ENCODE measurements at places on chromosomes 1 and 21. TPM values are rescaled to one million over a fixed set of nuclear protein-coding genes. Genes with fewer than 3 reads are reported as not detected.

The IFI44 gene
- 13.1 TPM for total RNA-seq

The CD52 gene
- not detected for total RNA-seq

The SLAMF6 gene
- not detected for total RNA-seq

The MLLT11 gene
- 12.4 TPM for total RNA-seq

The SEMA4A gene
- 0.65 TPM for total RNA-seq

The FAM78B gene
- total RNA-seq = 0.57 TPM

The MYBPH gene
- total RNA-seq = not detected

The KLHL12 gene
- 24.5 TPM for total RNA-seq

The TTC24 gene
- total RNA-seq = not detected

The CATSPERE gene
- 4.9 TPM for total RNA-seq

The SLAMF7 gene
- not detected for total RNA-seq

The DLGAP3 gene
- total RNA-seq = not detected

The DNALI1 gene
- 2.3 TPM for total RNA-seq

The DBT gene
- total RNA-seq = 4.6 TPM

The LDLRAD1 gene
- total RNA-seq = not detected

The OR2L2 gene
- under 0.01 TPM for total RNA-seq

The LCE1F gene
- total RNA-seq = not detected

The TMEM200B gene
- total RNA-seq = 0.67 TPM

The DMBX1 gene
- total RNA-seq = not detected

The S100A7 gene
- total RNA-seq = not detected

The SEC16B gene
- total RNA-seq = 0.65 TPM

The FNDC5 gene
- 0.33 TPM for total RNA-seq

The RAB7B gene
- not detected for total RNA-seq

The RXFP4 gene
- total RNA-seq = not detected

The TLR5 gene
- total RNA-seq = under 0.01 TPM

The TMPRSS3 gene
- not detected for total RNA-seq

The TDRD10 gene
- total RNA-seq = 4.8 TPM

The SYCP1 gene
- total RNA-seq = not detected

The U2AF1 gene
- 56.7 TPM for total RNA-seq

The CFHR2 gene
- total RNA-seq = not detected

The LINGO4 gene
- total RNA-seq = not detected

The PCSK9 gene
- not detected for total RNA-seq

The CHD1L gene
- 32.7 TPM for total RNA-seq

The CCDC185 gene
- total RNA-seq = not detected

The FAAH gene
- 0.48 TPM for total RNA-seq

The CRABP2 gene
- not detected for total RNA-seq

The AK5 gene
- total RNA-seq = 20.6 TPM

Measured in vein endothelial cell (primary cell).